Activated CD4-positive, alpha-beta T cell treated with anti-CD3 and anti-CD28 coated beads, Interleukin-2, amount 50 U/mL, for 48 hours (primary cell): ENCODE measurements at places on chromosomes 7 and 10.

DNA sequence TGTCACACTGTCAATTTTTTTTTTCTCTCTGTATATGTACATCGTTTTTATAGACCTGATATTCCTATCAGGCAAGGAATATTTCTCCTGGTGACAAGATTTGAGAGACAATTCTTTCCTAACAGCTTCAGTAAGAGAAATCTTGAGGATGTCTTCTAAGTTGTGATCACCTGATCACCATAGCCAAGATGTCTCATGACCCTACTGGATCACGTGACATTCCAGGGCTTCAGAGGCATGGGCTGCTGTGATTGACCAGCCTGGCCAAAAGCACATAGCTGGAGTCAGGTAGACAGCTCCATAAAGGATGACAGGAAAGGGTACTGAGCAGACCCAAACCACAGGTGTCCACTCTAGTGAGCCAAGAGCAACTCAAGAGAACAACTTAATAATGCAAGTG is 444.9 kb downstream of the SORCS3 start:
- no peak for DNase-seq

DNA sequence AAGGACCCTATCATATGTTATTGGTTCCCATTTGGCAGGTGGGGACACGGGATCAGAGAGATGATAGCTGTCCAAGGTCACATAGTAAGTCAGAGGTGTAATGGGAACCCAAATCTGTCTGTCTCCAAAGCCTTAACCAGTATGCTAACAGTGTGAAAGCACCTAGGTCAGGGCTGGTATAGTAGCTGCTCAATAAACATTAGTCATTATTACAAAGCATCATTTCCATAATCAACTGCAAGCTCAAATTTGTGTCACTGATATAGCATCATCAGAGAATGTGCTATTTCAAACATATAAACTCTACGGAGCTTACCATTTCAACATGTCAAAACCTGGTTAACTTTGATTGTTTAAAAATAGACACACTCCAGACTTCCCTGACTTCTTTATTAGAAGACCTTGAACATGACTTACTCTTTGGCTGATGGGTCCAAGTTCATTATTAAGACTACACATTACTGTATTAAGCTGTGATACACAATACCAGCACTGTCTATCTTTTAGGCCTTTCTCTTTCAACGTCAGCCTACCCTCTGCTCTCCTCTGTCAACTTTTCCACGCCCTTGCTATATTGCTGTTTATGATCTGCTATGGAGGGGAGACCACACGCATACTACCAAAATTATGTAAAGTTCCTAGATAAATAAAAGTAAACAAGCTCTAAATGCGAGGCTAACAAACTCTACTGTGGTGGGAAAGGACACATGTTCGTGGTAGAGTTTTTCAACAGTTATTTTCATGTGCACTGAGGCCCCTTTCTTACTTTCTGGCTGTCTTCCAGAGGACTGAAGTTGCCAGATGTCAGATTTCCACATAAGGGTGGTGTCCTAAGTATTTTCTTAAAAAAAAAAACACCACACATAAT is 33.6 kb downstream of the DNMBP start:
- no peak for DNase-seq

DNA sequence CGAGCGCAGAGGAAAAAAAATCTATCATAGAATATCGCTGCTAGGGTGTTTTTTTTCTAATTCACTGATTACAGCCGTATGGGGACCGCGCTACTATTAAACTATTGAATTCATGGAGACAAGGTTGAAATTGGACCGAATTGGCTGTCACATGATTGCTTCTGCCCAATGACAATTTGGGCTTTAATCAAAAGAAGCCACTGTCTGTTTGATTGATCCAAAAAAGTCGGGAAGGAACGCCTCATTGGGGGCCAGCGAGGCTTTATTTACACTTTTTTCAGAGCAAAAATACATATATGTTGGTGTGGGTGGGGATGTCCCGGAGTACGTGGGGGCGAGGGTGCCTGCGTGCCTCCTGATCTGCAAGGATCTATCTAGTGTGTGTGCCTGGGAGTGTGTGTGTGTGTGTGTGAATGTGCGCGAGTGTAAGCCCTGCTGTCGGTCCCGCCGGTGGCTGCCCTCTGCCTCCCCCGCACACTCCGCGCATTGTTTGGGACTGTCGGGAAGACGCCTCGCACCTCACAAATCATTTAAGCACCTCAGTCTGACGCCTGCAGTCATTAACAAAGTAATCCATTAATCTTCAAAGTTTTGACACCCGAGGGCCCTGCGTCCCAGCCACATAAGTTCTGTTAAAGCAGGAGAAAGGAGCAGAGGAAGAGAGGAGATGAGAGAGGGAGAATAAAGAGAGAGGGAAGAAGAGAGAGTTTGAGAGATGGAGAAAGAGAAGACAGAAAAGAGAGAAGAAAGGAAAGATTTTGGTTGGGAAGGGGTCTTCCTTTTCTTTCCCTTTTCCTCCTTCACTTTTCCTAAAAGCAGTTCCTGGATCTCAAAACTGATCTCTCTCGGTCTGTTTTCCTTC is at the start of gene HOXA2:
TSS of gene HOXA2 (minus strand) at position 103 of the 862 bp plus-strand sequence. CDS start 183 bp downstream, outside the sequence.
- DNase-seq = peak; percentile 4

- DNase-seq = no peak
These were observed 87.1 kb downstream of the HIBADH start for GRCh38 chr7:27575613-27576012.

GRCh38 chr7:133790911-133791310 is 336.2 kb upstream of the LRGUK start:
- no peak for DNase-seq

DNA sequence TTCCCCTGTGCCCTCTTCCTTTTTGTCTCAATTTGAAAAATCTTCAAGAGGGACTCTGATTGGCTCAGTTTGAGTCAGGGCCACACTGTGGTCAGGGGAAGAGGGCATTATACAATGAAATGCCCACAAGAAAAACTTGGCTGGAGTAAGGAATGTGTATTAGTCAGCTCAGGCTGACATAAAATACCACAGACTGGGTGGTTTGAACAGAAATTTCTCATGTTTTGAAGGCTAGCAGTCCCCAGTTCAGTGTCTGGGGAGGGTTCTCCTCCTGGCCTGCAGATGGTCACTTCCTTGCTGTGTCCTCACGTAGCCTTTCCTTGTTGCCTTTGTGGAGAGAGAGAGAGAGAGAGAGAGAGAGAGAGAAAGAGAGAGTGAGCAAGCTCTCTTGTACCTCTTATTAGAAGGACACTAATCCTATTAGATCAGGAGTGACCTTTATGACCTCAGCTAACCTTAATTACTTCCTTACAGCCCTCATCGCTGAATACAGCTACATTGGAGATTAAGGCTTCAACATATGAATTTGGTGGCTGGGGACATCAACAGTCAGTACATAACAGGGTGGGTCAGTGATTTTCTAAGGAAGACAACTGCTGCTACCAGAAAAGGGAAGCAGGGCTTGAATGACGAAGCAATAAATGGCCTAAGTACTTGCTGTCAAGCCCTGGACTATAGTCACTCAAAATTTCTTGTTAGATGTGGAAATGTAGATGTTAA is 25.8 kb upstream of the FAM13C start:
- no peak for DNase-seq

- DNase-seq = no peak
These were observed 358.1 kb downstream of the CRPPA start for GRCh38 chr7:16063221-16063620.

GRCh38 chr10:9508606-9509005 is 1454.1 kb downstream of the GATA3 start:
- no peak for DNase-seq

DNA sequence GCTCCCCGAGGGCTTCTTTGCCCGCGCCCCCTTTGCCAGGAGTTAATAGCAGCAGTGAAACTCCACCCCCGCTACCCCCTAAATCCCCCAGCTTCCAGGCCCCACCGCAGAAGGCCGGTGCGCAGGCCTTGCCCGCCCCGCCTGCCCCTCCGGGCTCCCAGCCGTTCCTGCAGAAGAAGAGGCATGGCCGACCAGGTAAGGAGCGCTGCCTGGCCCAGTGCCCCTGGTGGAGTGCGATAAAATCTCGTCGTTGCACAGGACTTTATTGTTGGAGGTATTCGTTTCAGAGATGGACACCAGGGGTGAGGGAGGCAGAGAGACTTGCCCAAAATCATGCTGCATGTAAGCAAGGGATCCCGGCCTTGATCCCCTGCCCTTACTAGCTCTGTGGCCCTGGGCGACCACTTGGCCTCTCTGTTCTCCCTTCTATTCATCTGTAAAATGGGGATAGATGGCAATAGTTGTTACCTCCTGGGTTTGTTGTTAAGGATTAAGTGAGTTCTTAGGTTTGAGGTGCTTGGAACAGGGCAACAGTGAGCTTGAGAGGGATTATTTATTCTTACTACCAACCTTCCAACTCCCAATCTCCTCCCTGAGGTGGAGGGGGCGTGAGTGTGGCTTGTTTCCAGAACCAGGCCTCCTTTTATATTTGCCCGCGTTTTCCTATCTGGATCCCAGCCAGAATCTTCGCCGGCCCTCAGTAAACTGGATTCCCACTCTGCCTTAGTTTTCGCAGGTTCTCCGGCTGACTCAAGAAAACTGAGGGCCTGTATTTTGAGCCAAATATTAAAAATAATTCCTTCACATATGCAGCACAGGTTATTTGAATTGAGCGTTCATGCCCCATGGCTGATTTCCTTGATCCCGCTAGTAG is 78.3 kb downstream of the WIPF3 start:
- no peak for DNase-seq

GRCh38 chr7:96085953-96086352 is 235.9 kb downstream of the SLC25A13 start:
- DNase-seq = no peak

GRCh38 chr7:122652876-122653275 is 46.0 kb downstream of the RNF133 start:
- DNase-seq = no peak

GRCh38 chr7:47535035-47535703 is 46.7 kb downstream of the TNS3 start:
- no peak for DNase-seq

GRCh38 chr7:150340024-150340749 is 1.2 kb downstream of the RARRES2 start:
- DNase-seq = no peak

- DNase-seq = no peak
These were observed 1106.2 kb upstream of the CELF2 start for GRCh38 chr10:9911488-9911887.

GRCh38 chr10:43876976-43877375 is 228.3 kb upstream of the ZNF32 start:
- DNase-seq = no peak

DNA sequence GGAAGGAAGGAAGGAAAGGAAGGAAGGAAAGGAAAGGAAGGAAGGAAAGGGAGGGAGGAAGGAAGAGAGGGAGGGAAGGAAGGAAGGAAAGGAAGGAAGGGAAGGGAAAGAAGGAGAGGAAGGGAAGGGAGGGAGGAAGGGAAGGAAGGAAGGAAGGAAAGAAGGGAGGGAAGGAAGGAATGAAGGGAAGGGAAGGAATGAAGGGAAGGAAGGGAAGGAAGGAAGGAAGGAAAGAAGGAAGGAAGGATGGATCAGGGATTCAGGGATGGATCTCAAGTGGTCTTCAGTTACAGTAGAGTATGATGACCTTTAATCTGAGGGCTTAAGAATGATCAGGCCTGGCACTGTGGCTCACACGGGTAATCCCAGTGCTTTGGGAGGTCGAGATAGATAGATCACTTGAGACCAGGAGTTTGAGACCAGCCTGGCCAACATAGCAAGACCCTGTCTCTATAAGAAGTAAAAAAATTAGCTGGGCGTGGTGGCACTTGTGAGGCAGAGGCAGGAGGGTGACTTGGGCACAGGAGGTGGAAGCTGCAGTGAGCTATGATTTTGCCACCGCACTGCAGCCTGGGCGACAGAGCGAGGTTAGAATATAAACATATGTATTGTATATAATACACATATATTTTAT is 760 bp upstream of the FOXK1 start:
- DNase-seq = peak; percentile 36

DNA sequence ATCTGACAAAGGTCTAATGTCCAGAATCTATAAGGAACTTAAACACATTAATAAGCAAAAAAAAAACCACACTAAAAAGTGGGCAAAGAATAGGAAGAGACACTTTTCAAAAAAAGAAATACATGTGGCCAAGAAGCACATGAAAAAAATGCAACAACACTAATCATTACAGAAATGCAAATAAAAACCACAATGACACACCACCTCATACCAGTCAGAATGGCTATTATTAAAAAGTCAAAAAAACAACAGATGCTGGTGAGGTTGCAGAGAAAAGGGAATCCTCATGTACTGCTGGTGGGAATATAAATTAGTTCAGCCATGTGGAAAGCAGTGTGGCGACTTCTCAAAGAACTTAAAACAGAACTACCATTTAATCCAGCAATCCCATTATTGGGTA is 119.0 kb downstream of the LMBR1 start:
- DNase-seq = no peak

DNA sequence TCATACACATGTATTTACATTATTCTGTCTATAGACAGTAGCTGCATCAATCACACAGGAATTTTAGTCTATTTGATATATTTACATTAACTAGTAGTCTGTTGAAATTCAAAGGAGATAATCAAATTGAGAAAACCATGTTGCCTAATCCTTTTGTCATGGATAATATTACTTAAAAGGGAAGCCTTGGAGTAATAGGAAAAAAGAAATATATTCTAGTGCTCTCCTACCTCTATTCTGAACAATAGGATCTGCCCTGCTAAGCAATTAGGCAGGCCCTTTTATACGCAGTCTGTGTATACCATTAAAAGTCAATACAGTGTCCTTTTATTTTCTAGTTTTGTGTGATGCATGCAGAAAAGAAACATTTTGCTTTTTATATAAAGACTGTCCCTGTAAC is 24.5 kb downstream of the UMAD1 start:
- no peak for DNase-seq

DNA sequence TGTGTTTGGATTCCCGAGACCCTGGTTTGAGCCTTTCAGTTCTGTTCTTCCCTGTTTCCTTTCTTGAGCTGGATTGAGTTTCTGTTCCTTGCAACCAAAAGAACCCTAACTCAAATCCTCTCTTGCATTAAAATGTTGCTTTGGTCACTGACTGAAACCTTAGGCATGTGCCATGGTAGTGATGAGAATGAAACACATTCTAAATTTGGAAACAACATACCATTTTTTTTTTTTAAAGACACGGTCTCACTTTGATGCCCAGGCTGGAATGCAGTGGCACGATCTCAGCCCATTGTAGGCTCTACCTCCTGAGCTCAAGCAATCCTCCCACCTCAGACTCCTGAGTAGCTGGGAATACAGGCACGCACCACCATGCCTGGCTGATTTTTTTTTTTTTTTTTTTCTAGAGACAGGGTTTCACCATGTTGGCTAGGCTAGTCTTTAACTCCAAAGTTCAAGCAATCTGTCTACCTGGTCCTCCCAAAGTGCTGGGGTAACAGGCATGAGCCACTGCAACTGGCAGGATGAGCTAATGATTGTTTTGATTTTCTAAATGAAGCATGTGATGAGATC is 8.4 kb downstream of the THAP5 start:
- no peak for DNase-seq

GRCh38 chr10:101889256-101890210 is 45.9 kb upstream of the KCNIP2 start:
- DNase-seq = peak; percentile 85

GRCh38 chr7:43864126-43864525 is 5.2 kb downstream of the MRPS24 start:
- no peak for DNase-seq

- DNase-seq = no peak
These were observed 31.0 kb downstream of the GRM8 start for GRCh38 chr7:127221731-127222130.

- no peak for DNase-seq
These were observed 21.8 kb downstream of the NET1 start for GRCh38 chr10:5434017-5434753.

GRCh38 chr7:99407872-99408378 is 472 bp downstream of the PDAP1 start:
- DNase-seq = peak; percentile 46

- no peak for DNase-seq
These were observed 30.8 kb downstream of the TMEM209 start for GRCh38 chr7:130174237-130174959.
